Stimulated activated CD8-positive, alpha-beta memory T cell treated with anti-CD3 and anti-CD28 coated beads, Interleukin-12 subunit alpha, Interleukin-12 subunit beta, amount 100 ng/mL, for 1 hour (primary cell): ENCODE measurements at places on chromosomes 12 and 14.

GRCh38 chr12:47549258-47549657 is 156.6 kb downstream of the RPAP3 start:
- DNase-seq, result no peak

- no peak for DNase-seq
Observed at GRCh38 chr12:67026487-67027246, 242.5 kb upstream of the CAND1 start.

GRCh38 chr14:100246809-100247428 is 8.0 kb downstream of the YY1 start:
- no peak for DNase-seq

DNA sequence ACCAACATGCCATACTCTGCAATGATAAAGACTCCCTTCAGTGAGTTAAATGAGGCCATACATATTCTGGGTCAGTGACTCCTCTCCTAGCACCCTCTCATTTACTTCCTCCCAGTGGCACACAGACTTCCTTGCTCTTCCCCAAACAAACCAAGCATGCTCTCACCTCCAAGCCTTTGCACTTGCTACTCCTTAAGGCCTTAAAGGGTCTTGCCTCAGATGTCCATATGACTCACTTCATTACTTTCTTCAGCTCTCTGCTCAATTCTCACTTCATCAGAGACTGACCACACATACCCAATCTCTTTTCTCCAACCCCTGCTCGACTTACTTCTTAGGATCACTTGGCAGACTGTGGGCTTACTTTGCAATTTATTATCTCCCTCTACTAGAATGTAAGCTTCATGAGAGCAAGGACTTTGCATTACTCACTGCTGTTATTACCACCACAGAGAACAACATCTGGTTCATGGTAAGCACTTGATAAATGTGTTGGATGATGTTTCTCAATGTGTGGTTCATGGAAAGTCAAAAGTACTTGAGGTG is 22.8 kb downstream of the DDX24 start:
- no peak for DNase-seq

GRCh38 chr14:37972941-37973887 is 234.5 kb upstream of the SSTR1 start:
- no peak for DNase-seq

- DNase-seq, result no peak
Observed at GRCh38 chr14:26128931-26129671, 468.7 kb downstream of the NOVA1 start.

DNA sequence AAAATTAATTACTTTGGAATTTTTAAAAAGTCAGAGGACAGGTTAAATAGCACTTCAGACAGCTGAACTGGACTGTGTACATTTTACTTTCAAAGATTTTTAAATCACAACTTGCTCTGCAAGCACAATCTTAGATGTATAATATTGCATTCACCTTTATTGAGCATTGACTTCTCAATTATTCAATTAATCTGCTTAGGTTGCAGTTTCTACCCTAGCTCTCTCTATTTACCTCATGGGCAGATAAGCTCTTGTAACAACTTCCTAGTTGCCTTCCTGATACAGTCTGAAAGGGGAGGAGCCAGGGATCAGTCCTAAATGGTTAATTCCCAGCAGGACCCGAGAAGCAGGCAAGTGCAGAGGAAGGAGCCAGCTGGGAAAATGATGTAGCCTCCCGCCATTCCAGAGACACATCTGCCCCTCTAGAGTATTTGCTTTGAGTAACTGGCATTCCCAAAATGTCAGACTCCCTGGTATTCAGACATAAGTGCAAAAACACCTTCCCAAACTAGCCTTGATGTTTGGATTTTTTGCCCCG is 302.8 kb downstream of the GALC start:
- DNase-seq, result no peak

GRCh38 chr12:113802966-113803758 is 163.0 kb downstream of the RBM19 start:
- DNase-seq, result no peak
